A549 treated with RU486 at 1 μM for 4 hours (cell line): ENCODE measurements at places on chromosomes 7 and 10. TPM values are rescaled to one million over a fixed set of nuclear protein-coding genes. Genes with fewer than 3 reads are reported as not detected.

Gene DPP6
- total RNA-seq = not detected in 5 replicates

Gene GRM3
- total RNA-seq = not detected in 5 replicates

Gene INA
- total RNA-seq = 22.5 to 30.0 TPM (median 26.3 TPM) in 5 replicates

Gene PAPOLB
- total RNA-seq = not detected in 5 replicates

Gene ZNF488
- total RNA-seq = 11.0 to 14.8 TPM (median 12.9 TPM) in 5 replicates

Gene FOXI2
- not detected in 5 replicates for total RNA-seq

Gene SLC35B4
- 26.6 to 40.6 TPM (median 32.4 TPM) in 5 replicates for total RNA-seq

Gene SLC16A12
- 0.05 TPM in 1 of 5 replicates, not detected in the others for total RNA-seq

Gene SEMA3E
- total RNA-seq = 2.1 to 2.9 TPM (median 2.7 TPM) in 5 replicates

Gene UNCX
- total RNA-seq = 0.06 to 0.09 TPM (median 0.08 TPM) in 4 of 5 replicates, not detected in the other

Gene FBXO24
- 0.21 to 0.27 TPM (median 0.27 TPM) in 3 of 5 replicates, not detected in the others for total RNA-seq

Gene MMS19
- total RNA-seq = 40.8 to 46.0 TPM (median 44.2 TPM) in 5 replicates

Gene SVOPL
- total RNA-seq = 0.12 TPM in 1 of 5 replicates, not detected in the others

Gene WEE2
- total RNA-seq = not detected in 5 replicates

Gene STRIP2
- 4.6 to 10.0 TPM (median 7.7 TPM) in 5 replicates for total RNA-seq

Gene HECTD2
- 1.2 to 4.0 TPM (median 3.7 TPM) in 5 replicates for total RNA-seq

Gene MACC1
- not detected in 5 replicates for total RNA-seq
